NCI-H2081 (cell line): ENCODE measurements at places on chromosomes 7 and 10.
A peak's percentile ranks its signal among the peaks of the same experiment; 100 is the strongest.

DNA sequence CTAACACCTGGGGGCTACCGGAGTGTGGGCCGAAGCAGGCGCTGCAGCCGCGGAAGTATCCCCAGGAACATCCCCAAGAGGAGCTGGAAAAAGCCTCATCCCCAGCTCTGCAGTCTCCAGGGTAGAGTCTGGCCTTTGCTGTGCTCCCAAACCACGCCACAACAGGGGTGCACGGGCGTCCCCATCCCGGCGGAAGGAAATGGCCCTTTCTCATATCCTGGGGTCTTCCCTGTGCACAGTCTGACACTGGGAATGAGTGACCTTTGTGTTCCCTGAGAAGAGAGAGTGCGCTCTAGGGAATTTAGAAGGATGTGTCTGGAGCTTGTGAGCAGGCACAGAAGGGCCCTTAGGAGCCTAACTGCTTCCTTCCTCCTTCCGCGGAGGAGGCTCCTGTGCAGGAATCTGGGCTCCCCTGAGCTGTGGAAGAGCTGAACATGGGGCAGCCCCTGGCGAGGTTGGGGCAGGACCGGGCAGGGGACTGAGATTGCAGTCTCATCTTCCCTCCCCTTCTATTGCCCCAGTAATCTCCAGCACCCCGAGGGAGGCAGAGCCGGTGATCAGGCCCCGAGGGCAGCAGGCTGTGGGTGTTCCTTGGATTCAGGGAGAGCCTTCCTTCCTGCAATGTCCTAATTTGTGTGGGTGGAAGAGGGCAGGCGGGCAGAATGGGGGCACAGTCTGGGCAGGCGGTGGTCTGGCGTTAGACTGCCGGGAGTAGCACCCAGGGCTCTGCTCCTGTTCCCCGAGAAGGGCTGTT lies 1.3 kb downstream of the REPIN1 start:
- DNase-seq, result no peak

- DNase-seq, result no peak
These were observed 551.0 kb upstream of the FOXK1 start for GRCh38 chr7:4131063-4131462.

DNA sequence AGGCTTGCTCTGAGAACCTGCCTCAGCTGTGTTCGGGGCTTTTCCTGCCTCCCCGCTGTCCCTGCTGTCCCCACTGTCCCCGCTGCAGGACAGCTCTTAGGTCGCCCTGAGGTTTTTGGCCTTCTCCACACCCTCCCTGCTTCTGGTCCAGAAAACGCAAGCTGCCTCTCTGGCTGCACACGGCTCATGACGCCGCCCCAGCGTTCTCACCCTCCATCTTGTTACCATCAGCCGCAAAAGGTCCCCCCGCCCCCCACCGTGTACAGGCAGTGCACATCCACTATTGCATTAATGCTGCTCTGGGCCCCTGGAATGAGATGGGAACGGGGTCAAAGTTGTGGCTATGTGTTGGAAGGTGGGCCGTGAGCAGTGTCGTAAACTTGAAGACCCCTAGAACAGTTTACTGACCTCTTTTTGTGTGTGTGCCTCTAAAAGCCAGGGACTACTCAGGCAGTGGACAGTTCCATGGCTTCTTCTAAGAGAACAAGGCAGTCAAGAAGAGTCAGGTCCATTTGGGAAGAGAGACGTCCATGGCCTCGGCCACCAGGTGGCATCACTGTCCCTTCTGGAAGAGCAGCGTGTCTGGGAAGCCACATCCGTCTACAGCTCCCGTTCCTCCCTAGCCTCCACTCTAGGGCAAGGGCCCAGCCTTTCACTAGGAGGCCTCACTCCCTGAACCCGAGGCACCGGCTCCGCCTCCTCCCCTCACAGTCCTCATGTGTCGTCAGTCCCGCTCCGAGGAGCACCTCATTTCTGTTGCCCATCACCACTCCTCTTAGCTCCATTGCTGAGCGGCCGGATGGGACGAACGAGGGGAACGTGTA lies 38.5 kb upstream of the MKRN1 start:
- peak; percentile 89 for DNase-seq

GRCh38 chr10:84524435-84524834 lies 196.0 kb downstream of the CCSER2 start:
- DNase-seq, result no peak

DNA sequence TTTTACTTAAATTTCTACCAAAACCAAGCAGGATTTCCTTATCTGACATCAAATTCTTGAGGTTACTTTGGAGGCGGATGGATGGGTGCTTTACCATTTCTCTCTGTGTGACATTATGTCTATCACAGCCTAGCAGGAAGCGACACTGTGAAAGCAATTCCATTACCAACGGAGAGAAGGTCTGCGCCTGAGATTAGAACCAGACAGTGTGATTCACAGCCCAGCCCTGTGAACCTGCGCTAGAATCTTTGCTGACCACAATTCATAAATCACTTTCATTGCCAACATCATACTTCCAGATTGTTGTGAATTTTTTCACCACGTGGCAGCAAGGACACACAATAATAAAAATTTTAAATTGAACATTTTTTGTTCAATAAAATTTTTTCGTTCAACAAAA lies 126.5 kb downstream of the CUBN start:
- DNase-seq, result no peak

DNA sequence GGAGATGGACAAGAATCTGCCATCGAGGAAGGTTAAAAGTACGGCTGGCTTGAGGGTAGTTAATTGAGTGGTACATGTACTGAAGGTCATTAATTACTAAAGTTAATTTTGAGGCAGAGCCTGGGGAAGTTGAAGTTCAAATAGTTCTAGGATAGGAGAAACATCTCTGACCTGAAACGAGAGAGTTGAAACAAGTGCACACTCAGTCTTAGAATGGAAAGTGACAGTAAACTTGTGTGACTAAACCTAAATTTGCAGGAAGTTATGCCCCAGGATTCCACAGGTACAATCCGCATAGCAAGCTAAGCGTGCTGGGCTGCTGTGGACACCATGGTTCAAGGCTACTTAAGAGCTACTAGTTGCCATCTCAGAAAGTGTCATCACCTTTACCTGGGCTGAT lies 209.9 kb downstream of the CHCHD3 start:
- no peak for DNase-seq

- no peak for DNase-seq
These were observed 99.1 kb upstream of the PDGFA start for GRCh38 chr7:618539-619367.

DNA sequence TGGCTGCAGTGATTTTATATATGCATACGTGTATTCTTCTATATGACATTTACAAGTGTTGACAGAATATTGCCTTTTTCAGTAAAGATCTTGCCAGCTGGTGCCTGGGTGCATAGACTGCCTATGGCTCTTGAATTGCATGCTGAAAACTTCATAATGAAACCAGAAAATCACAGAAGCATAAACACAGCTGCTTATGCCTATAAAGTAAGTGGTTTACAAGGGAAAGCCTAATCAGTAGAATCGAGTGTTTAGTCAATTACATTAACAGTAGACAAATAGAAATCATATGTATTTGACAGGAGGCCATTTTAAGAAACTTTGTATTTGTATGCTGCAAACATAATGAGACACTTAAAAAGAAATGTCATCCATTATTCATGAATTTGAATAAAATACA lies 82.5 kb downstream of the TMEM168 start:
- peak; percentile 49 for DNase-seq

DNA sequence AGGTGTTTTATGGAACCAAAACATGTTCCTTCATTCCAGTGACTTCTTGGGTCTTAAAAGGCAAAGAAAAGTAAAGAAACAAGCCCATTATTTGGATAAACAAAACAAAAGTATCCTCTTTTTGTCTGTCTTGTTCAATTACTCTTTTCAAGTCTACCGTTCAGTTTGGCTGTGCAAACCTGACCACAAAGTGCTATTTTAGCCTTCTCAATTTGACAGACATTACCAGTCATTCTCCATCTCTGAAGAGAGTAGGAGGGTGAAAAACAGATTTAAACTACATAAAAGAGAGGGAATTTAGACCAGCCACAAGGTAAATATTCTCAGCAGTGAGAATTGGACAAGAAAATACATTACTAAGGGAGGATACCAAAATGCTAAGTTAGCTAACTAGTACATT lies 145.2 kb downstream of the GRM3 start:
- no peak for DNase-seq

DNA sequence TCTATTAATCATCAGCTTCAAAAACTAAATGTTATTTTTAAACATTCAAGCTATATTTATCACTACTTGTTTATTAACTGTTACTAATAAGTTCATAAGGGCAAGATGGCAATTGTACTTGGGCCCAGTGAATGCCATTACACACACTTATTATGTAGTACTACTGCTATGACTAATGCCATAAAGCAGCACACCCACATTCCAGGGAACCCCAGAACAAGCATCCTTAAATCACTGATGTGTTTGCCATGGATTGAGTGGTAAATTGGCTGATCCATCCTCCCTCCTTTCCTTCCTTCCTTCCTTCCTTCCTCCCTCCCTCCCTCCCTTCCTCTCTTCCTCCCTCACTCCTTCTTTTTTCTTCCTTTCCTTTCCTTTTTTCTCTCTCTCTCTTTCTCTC lies 37.4 kb upstream of the RSU1 start:
- DNase-seq, result no peak

DNA sequence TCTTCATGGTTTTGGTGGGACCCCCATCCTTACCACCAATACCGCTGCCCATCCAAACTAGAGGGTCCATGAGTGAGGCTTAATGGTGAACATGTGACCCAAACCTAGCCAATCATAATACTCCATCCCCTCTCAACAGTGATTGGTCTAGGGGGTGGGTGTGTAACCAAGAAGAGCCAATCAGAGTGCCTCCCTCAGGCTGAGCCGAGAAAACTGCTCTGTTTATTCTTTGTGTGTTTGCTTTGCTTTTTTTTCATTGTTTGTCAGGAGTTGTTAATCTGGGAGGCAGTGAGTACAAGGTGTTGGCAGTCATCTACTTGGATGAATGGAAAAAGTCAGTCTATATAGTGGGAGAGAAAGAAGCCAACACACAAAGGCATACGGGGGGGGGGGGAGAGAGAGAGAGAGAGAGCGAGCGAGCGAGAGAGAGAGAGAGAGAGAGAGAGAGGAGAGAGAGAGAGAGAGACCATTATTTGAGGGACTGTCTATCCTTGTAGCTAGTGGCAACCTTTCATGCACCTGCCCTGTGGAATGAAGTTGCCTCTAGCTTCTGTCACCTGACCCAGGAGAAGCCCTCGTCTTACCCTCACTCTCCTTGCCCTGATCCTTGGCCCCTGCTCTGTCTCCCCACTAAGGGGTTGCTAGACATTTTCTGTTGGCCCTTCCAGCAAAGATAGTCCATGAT lies 441.7 kb downstream of the TYW1 start:
- DNase-seq, result no peak

DNA sequence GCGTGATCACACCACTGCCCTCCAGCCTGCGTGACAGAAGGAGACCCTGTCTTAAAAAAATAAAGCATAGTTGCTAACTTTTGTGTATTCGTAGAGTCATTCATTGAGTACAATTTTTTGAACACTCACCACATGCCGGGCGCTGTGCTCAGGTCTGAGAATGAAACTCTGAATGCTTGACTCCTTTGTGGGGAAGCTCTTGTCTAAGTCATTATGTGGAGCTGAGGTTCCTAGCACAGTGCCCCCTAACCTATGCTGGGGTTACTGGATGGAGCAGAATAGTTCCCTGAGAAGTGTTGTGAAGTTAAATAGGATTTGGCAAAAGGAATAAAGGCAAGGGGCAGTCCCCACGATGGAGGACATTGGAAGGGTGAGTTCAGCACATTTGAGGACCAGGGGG lies 123.3 kb downstream of the CELF2 start:
- no peak for DNase-seq

DNA sequence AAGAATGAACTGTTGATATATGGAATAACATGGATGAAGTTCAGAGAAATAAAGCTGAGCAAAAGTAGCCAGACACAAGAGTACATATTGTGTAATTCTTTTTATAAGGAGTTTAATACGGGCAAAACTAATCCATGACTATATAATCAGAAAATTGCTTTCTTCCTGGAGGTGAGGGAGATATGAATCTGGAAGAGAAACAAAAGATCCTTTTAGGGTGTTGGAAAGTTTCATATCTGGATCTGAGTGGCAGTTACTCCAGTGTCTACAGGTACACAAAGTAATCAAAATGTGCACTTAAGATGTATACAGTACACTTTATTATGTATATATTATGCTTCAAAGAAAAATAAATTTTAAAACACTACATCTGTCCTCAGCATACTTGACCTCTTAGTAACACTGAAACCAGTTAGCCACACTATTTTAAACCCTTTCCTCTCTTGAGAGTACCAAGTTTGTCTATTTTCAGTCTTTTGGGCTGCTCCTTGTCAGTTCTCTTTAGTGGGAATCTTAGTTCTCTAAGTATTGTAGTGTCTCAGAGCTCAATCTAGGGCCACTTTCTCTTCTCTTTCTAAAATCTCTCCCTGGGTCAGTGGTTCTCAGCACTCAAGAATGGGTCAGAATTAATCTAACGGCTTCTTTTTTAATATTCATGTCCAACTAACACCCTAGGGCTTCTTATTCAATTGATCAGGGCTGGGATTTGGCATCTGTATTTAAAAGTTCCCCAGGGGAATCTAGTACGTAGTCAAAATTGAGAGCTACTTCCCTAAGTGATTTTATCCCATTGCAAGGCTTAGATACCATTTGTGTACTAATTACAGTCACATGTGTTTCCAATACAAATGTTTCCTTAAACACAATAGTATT lies 4.3 kb upstream of the LIPF start:
- no peak for DNase-seq
